ENCODE measurements at places on chromosomes 6 and 20.

DNA sequence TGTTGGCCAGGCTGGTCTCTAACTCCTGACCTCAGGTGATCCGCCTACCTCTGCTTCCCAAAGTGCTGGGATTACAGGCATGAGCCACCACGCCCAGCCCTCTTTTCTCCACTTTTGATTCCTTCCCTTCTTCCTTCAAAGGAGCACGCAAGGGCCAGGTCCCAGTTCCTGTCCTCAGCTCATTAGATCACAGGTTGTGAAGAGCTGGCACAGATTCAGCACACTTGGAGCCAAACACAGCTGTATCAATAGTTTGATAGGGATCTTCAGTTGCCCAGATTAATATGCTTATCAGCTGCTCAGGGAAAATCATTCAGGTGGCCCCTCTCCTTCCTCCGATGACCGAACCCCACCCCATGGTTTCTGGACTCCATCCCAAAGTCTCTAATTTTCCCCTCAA lies 14.4 kb upstream of the SLC22A23 start:
- DNase-seq = no peak

- DNase-seq = peak; percentile 76
Observed at GRCh38 chr20:3218307-3218988, 9.2 kb downstream of the ITPA start.

DNA sequence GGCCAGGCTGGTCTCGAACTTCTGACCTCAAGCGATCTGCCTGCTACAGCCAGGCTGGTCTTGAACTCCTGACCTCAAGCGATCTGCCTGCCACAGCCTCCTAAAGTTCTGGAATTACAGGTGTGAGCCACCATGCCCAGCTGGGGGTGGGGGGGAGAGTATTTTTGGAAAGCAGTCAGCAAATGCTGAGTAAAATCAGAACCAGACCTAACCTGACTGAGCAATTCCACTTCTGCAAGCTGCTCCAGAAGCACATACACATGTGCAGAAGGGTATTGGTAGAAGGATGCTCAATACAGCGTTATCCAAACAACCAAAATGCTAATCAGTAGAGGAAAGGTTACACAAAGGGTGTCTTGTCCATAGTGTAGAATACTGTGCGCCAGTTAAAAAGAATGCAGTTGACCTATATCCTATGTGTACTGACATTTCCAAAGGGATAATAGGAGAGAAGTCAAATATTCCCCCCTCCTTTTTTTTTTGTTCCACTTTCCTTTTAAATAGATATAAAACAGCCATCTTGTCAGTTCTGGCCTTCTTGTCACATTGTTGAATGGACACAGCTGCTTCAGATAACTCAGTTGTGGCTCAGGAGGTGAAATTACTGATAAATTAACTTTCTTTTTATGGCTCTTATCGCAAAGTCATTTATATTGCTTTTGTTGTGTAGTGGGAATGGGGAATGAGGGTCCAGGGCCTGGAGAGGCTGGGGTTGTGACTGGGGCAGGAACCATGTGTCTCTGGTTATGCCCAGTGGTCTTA lies 74.6 kb downstream of the DTD1 start:
- DNase-seq = no peak

GRCh38 chr6:51265426-51265825 lies 446.8 kb downstream of the TFAP2B start:
- DNase-seq = no peak

GRCh38 chr6:41548098-41548840 lies 2.1 kb downstream of the FOXP4 start:
- DNase-seq = peak; percentile 49

- no peak for DNase-seq
Observed at GRCh38 chr6:55182016-55182650, 7.8 kb downstream of the HCRTR2 start.

GRCh38 chr6:8940356-8940755 lies 505.0 kb upstream of the SLC35B3 start:
- no peak for DNase-seq

DNA sequence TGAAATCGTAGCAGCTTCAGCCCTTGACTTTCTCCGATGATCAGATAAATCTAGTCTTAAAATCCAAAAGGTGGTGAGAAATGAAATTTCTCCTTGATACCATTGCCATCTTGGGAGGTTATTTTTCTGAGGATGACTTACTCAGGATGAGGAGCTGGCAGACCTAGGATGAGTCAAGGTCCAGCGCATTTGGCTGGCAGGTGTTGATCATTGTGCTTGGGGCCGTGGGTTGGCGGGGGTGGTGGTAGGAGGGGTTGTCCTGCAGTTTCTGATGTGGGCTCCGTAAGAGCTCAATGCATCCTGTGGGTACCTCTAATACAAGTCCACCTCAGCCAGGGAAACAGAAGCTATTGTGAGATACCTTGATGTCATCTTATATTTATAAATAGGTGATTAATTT lies 148.3 kb upstream of the SCGN start:
- no peak for DNase-seq
